ENCODE measurements at places on chromosomes 11 and 22. TPM values are rescaled to one million over a fixed set of nuclear protein-coding genes. Genes with fewer than 3 reads are reported as not detected.
A peak's percentile ranks its signal among the peaks of the same experiment; 100 is the strongest.

GRCh38 chr11:46673713-46674462, 26.5 kb downstream of the ARHGAP1 start:
- DNase-seq = peak; percentile 46

DNA sequence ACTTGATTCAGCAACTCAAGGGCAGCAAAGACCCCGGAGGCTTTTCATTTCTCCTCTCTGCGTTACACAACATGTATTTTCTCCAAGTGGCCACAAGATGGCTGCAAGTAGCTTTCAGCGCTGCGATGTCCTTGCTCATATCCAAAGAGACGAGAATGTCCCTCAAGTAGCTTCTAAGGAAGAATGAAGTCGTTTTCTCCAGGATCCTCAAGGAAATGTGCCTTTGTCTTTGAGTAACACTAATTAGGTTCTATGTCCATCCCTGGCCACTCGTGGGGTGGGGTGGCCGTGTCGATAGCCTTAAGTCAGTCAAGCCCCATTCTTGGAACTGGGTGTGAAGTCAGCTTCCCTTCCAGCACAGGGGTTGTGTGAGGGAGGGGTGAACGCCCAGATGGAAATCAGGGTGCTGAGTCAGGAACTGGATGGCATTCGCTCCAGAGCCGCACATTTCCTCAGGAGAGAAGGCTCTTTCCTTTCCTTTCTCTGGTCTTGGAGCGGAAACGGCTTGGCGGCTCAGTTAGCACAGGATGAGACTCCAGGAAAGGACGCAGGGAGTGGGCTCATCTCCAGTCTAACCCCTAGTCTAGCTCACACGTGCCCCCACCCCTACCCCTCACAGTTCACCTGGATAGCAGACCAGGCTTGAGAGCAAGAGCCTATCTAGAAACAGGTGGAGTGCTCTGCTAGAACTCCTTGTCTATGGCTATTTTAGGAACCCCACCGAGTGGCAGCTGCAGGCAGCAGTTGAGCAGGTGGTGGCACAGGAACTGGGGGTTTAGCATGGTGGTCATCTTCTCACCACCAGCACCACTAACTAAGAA, 44.3 kb downstream of the NNMT start:
- peak; percentile 64 for DNase-seq

- DNase-seq = no peak
Measured at GRCh38 chr11:113270080-113270479, 44.3 kb upstream of the TTC12 start.

DNA sequence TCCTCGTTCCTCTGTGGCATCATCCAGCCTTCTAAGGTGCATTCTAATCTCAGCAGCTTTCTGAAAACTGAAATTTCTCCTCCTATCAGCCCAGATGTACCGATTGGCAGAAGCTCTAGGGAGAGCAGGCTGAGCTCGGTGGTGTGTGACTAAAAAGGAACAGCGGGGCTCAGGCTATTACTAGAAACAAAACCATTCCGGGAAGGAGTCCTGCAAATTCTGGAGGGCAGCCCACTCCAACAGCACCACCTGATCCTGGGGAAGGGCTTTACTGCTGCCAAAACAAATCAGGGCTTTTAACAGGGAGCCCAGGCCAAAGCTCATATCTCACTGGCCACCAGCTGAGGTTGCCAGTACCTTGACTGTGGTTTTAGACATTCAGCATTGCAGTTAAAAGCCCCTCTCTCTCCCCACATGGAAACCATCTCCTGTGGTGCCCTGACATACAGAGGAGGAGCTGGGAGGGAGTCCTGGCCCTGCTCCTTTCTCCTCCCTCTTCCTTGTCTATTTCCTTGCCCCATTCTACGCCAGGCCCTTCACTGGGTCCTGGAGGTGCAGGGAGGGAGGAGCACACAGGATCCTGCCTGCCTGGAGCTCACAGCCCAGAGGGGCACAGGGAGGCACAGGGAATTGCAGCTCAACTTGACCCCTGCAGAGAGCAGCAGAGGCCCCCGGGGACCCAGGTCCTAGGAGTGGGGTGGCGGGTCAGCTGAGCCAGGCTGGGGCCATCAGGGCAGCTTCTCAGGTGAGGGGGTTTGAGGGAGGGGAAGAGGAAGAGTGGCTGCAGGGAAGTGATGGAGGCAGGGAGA, 889 bp downstream of the PLAAT4 start:
- DNase-seq = peak; percentile 82

DNA sequence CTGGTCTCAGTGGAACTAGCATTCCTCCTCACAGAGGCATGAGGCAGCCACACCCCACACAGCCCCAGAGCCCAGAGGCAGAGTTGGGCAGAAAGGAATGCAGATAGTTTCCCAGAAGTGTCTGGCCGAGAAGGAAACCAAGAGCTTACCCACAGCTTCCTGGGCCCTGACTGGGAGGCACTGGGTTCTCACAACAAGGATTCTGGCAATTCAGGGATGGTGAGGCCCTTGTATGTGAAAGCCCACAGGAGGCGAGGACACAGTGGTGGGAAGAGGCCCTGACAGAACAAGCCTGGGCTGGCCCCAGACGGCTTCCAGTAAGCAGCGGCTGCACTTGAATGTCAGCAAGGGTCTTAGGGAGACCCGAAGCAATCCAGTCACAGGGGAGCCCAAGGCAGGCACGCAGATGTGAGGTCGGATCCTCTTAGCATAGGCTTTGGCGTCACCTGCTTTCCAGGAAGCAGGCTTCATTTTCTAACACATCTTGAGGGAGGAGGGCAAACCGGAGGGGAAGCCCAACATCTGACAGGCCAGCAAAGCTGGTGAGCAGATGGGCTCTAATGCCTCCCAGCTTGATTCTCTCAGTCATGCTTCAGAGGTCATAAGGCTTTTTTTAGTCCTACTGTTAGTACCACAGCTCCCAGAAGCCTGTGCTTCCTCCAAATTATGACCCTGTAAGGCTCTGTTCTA, 78.3 kb upstream of the AKIP1 start:
- DNase-seq = no peak

DNA sequence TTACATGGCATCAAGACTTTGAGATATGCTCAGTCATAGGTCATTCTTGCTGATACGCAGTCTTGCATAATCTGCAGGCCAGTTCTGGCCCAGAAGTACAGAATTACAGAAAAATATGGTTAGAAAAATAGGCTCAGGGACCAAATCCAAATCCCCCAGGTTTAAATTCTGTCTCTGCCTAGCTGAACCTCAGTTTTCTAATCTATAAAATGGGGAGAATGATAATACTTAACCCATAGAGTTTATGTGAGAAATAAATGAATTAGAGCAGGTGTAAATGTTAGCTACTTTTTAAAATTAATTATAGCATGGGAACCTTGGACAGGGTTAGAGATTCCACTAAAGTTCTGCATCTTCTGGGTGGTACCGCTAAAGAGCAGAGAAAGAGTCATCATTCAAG, 52.3 kb upstream of the FAM181B start:
- DNase-seq = no peak

DNA sequence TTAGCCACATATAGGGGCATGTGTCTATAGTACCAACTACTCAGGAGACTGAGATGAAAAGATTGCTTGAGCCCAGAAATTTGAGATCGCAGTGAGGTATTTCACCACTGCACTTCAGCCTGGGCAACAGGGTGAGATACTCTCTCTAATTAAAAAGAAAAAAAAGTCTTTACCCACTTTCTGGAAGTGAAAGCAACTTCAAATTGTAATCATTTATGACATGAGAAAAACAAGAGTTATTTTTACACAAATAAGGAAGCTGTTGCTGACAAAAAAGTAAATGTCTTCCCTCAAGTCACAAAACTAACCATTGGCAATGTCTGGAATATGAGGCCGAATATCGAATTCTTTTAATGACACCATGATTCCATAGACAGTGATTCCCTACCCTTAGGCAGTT, 71.4 kb downstream of the GLYATL1 start:
- no peak for DNase-seq

GRCh38 chr11:33790040-33790439, 15.7 kb upstream of the FBXO3 start:
- DNase-seq = no peak

- DNase-seq = peak; percentile 27
Measured at GRCh38 chr22:44584256-44584902, 86.3 kb upstream of the RTL6 start.

DNA sequence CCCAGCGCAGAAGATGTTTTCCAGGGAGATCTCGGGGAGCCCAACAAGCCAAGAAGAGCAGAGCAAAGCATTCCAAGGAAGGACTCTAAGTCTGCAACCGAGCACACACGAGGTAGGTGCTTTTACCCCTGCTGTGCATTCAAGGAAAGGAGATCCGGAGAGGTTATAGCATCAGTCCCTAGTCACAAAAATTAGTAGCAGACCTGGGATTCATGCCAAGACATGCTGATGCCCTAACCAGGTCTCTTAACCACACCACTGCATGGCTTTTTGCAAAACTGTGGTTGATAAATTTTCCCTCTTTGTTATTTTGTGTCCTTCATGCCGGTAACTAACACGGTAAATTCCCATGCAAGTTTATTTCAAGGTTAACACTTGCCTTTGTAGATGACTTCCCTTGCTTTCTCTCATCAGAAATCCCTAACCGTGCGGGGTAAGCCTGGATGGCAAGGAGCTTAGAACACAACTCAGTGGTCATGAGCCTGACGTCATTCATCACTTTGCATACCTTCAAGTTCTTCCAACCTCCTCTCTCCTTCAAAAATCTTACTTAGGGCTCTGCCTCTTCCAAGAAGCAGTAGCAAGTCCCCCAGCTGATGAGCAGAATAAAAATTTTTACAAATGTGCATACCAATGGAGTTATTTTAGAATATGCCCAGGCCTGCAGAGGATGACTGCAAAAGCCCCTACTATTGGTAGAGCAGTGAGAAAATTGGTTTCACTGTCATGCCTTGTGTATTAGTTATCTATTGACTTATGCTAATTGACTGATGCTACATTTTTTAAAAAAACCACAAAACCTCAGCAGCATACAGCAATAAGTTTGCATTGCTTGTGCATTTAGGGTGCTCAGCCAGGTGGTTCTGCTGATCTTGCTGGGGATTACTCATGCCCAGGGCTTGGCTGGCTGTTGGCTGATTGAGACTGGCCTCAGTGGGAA, 465.1 kb downstream of the MN1 start:
- DNase-seq = no peak

GRCh38 chr22:24803064-24803542, 2.9 kb upstream of the SGSM1 start:
- DNase-seq = peak; percentile 74

GRCh38 chr11:116955949-116956348, 118.5 kb upstream of the APOA1 start:
- no peak for DNase-seq

DNA sequence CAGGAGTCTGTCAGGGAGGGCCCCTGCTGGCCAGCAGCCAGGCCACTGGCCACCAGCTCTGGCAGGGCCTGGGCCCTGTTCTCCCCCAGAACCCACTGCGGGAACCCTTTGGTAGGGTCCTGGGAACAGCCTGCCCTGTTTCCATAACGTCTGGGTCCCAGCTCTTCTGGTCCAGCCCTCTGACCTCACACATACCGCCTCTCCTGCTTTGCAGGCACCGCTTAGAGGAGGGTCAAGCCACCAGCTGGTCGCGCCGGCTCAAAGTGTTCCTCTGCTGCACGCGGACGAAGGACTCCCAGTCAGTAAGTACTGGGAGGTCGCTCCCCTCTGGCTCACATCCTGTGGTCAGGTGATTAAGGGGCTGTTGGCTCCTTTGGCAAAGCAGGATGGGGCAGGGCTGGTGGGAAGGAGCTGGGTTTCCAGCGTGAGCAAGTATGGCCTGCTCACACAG, 26.6 kb upstream of the MYRF start:
- DNase-seq = no peak

DNA sequence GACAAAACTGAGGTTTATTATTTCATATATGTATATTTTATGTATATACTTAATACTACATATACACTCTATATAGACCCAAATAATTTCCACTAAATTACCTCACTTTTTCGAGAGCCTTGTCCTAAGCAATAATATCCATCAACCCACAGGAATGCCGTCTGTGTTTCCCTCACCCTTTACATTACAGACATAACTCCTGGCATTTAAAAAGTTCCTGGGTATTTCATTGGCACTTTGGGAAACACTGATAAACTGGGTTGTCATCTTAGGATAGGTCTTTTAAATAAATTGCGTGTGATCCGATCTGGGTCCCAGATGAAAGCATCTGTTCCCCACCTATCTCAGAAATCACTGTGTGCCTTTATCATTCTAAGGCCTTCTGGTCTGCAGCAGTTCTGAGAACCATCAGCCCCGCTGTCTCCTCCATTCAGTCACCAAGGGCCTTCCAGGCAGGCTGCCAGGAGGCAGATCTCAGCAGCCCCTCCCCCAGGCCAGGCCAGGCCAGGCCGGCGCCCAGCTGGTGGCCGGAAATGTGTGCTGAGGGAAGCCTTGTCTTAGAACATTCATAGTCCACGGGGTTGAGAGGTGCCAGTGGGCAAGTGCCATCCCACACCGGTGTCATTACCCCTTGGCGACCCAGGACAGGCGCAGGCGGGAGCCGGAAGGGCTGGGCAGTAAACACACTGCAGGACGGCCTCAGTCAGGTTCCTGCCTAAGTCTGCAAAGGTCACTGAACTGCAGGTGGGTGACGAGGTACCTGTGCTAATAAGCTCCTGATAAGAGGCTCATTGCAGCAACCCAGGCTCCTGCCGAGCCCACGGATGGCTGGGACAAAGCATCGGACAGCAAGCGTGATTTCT, 3.3 kb downstream of the FGF19 start:
- DNase-seq = no peak

DNA sequence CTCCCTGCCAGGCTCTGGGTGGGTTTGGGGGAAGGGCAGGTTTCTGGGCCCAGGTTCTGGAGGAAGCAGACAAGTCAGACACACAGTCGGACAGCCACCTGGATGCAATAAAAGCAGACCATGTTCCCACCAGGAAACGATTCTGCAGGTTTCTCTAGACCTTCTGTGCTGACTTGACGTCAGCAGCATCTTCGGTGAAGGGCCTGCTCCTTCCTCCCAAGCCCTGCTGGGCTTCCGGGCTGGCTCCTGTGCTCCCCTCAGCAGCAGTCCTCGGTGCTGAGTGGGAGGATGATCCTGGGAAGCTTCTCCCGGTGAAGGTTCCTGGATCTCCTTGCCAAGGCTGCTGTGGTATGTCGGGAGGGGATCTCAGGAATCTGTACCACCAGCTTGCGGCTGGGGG, 240.0 kb downstream of the GRIK4 start:
- no peak for DNase-seq

- DNase-seq = peak; percentile 78
Measured at GRCh38 chr22:50531546-50531961, 1.7 kb upstream of the TYMP start.

GRCh38 chr11:12319461-12319951, 57.9 kb upstream of the PARVA start:
- DNase-seq = no peak

GRCh38 chr11:130166457-130166784, 6.8 kb downstream of the ST14 start:
- no peak for DNase-seq

GRCh38 chr11:135008001-135008405, 596.0 kb upstream of the B3GAT1 start:
- DNase-seq = no peak

DNA sequence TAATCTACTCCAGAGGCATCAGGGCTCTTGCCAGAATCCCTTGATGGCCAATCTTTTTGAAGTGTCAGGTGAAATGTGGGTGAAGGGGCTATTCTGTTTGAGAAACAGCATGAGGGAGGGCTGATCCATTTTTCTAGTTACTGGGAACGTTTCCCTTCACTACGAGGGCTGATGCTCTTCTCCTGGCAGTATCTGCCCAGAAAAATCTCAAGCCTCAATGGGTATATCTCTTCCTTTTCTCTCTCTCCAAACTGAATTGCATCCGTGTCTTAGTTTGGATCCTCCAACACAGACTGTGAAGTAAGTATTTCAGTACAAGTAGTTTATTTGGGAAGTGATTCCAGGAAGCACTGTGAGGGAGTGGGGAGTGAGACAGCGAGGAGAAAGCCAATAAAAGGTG, 113.0 kb upstream of the NAV2 start:
- no peak for DNase-seq

OR5AP2 gene
- total RNA-seq = not detected

DLG2 gene
- total RNA-seq = 17.3 TPM

PACSIN2 gene
- total RNA-seq = 48.6 TPM

AIFM3 gene
- total RNA-seq = 2.1 TPM
